ENCODE measurements at places on chromosomes 16 and 17.

DNA sequence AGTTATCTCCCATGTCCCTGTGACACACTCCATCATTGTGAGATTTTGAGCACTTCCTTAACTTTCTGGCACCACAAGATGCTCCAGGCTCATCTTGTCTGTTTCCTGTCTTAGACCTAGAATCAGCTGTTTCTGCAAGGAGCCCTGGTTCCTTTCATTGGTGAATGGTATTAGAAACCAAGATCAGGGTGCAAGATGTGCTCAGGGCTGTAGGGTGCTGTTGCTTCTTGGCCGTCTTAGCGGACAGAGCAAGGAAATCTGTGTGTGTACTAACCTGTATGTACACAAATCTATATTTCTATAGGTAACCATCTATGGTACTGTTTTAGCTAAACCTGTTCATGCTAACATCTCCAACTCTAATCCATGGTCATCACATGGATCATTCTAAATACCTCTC is 8.1 kb upstream of the PRM1 start:
- DNase-seq = no peak

GRCh38 chr16:82655072-82655714 is 28.4 kb downstream of the CDH13 start:
- no peak for DNase-seq

DNA sequence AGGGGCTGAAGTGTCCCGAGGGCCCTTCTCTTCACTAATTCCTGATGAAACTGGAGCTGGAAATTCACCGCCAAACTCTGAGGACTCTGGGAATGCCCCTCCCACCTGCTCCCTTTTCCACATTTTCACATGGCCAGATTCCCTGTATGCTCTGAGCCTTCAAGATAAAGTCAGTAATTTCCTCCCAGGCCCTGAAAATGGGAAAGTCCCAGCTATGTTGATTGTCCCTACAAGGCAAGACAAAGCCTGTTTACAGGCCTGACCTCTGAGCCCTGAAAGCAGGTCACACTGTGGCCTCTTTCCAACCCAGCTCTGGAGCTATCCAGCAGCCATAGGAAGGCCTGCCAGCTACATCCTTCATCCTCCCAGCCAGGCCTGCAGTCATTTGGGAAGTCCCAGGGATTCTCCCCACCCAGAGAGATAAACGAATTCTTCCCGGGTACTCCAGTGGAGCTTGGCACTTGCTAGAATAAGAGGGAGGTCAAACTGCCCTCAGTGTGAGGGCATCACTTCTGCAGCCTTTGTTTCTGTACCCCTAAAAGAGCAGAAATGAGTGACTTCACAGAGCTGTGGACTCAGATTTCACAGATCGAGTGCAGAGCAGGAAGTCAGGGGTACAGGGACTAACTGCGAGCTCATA is 19.6 kb upstream of the CCL2 start:
- DNase-seq = no peak

DNA sequence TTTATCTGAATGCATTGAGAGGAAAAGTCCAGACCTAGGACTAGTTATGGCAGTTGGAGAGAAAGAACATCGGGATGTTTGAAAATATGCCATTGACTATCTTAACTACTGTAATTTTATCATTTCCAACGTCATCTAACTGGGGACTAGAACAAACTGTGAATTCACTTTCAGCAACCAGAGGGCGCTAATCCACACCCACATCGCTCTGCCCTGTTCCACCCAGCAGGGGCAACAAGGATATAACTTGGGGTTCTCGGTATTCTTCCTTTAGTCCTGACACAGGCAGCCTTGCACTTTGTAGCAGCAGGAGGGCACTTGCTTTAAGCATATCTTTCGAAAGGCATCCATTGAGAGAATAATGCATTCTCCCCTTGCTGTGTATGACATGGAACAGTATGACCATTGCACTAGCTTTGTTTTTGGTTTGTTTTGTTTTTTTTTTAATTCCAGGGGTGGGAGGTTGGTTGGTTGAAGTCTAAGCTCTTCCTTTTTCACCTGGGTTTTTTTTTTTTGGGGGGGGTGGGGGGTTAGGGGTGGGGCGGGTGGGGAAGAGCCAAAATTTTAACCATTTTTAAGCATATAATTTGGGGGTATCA is 31.5 kb downstream of the SIAH1 start:
- peak; percentile 71 for DNase-seq

- DNase-seq = no peak
These were observed 142.5 kb upstream of the ELAC2 start for GRCh38 chr17:13160296-13160695.

DNA sequence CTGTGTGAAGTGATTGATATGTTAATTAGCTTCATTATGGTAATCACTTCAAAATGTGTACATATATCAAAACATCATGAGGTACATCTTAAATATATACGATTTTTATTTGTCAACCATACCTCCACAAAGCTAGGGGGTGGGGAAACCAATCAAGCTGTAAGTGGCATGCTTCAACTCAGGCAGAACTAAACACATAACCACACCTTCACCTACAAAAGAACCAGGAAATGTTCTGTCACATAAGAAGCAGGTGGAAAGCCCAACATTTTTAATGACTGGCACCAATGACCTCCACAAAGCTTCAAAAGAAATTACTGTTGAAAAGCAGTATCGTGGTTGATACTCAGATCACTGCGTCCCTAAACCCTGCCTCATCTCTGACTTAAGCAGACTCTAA is 867.7 kb upstream of the EEF2KMT start:
- DNase-seq = no peak

DNA sequence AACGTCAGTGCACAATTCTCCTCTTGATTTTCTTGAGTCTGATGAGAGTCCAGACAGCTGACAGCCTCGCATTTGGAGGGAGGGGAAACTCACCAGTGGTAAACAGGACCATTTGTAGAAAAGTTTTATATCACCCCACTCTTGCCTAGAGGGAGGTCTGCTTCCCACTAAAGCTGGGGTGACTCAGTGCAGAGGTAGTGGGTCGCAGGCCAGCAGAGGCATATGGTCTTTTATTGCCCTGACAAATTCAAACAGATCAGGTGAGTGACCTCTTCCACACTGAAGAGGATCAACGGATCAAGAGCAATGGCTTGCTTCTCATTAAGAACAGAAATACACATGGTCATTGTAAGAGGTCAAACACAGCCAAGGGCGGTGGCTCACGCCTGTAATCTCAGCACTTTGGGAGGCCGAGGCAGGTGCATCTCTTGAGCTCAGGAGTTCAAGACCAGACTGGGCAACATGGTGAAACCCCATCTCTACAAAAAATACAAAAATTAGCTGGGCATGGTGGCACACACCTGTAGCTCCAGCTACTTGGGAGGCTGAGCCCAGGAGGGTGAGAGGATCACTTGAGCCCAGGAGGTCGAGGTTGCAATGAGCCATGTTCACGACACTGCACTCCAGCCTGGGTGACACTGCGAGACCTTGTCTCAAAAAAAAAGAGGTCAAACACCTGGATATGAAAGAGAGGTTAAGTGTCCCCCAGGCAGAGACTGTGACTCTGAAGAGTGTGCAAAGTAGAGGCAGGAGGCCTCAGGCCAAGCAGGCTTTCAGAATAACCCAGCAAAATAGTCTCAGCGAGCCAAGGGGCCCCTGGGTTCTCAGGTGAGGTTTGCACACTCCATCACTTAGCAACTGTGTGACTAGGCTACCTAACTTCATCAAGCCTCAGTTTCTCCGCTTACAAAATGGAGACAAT is 56.5 kb upstream of the ERN1 start:
- no peak for DNase-seq

DNA sequence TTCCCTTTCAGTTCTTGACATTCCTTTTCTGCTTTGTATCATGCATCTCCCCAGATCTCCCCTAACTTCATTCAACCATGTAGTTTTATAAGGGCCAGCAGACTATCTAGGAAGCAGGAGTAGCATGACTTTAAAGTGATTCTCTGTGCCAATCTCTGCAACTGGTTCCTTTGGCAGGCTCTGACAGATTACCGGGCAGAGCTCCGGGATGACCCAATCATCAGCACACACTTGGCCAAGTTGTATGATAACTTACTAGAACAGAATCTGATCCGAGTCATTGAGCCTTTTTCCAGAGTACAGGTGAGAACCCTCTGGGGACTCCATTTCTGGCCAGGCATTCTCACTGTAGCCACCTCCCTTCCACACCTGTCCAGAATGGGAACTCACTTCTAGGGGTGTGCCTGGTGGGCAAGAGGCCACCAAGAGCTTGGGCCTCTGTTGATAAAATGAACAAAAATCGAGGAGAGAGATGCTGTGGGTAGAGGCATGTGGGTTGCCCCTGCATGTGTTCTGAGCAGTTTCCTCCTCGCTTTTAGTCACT is 7.6 kb upstream of the CDK5R1 start:
- no peak for DNase-seq

GRCh38 chr16:1211451-1212268 is 13.4 kb downstream of the TPSG1 start:
- no peak for DNase-seq

DNA sequence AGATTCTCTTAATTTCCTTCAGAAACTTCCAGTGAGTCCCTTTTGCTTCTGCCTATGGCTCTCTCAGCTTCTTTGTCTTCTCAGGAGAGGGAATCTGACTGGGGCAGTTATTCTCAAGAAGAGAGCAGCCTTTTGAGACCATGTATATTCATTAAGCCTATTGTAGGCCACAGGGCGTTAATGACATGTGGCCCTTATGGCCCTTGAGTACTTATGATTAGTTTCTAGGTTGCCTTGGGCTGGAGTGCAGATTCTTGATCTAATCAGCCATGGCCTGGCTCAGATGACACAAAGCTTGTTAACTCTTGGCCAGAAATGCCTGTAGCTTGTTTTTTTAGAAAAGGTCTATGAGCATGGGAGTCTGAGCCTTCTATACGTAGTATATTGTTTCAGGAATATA is 17.4 kb downstream of the MFSD11 start:
- no peak for DNase-seq

DNA sequence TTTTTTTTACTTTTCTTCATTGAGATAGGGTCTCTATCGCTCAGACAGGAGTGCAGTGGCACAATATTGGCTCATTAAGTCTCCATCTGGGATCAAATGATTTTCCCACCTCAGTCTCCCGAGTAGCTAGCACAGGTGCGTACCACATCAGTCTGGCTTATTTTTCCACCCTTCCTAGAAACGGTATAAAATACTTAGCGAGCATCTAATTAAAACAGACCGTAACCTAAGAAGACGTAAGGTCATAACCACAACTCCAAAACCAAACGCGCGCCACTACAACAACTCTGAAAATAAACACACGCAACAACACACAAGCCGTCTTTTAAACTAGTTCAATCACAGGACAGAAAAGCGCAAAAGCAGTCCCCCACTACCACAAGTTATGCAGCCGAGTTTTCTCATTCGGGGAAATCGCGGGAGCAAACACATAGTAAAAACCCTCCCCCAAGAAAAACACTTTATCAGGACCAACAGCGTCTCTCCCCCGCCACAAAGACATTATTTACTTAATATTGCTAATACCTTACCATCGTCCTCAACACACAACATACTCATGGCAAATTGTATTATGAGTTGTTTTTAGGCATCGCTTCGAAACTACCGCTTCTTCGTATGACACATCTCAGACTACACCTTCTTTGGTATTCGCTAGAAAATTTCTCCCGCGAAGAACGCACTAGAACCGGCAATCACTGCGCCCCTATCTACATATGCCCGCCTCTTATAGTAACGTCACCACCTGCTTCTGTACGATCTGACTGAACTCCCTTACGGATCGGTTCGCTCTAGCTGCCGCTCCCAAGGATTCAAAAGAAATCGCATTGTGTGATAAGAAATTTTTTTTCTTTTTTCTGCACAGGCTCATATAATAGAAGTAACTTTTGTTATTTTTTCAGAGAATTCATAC is 32.8 kb downstream of the TEX14 start:
- DNase-seq = peak; percentile 92

DNA sequence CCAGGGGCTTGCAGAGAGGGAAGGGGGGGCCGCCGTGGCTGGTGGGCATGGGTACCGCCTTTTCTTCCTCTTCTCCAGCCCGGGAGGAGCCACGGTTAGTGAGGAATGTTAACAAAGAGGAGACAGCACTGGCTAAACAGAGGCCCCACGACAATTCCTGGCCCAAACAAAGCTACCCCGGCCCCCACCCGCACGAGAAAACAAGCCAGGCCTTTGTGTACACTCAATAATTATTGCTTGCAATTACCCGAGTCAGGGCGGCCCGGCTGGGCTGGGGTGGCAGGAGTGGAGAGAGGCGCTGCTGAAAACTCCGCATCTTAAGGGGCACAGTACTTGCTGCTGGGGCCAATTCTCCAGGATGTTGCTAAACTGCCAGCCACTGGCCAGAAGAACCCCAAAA is 56.4 kb downstream of the IRX5 start:
- DNase-seq = no peak

DNA sequence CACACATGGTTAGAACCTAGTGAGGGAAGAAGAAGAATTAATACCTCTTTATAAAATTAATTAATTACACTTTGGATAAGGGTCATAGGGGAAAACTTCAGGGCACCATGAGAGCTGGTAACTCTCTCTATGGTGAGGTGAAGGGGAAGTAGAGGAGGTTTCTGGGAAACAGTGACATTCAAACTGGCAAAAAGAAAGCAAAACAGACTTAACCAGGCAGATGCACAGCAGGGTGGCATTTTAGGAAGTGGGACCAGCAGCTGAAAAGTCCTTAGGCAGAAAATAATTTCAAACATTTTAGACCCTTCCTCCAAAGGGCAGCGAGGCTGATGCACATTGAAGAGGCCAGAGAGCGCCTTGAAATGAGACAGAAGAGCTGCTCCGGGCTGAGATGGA is 157.8 kb downstream of the CDH13 start:
- no peak for DNase-seq

- no peak for DNase-seq
These were observed 3.8 kb downstream of the G6PC3 start for GRCh38 chr17:44074231-44074910.

DNA sequence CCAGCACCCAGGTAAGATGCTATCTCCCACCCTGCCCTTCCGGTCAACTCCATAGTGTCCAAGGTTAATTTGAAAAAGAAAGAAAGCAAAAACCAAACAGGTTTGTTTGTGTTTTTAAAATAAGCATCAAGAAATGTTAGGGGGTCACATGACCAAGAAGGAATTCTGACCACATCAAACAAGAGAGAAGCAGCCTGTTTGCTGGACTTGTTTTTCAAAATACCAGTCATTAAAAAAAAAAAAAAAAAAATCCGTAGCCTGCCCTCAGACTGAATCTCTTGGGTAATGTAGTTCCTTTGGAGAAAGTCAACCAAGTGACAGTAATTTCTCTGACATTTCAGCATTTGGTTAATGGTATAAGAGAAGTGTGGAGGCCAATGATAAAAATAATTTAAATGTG is 38.4 kb downstream of the HNF1B start:
- no peak for DNase-seq

DNA sequence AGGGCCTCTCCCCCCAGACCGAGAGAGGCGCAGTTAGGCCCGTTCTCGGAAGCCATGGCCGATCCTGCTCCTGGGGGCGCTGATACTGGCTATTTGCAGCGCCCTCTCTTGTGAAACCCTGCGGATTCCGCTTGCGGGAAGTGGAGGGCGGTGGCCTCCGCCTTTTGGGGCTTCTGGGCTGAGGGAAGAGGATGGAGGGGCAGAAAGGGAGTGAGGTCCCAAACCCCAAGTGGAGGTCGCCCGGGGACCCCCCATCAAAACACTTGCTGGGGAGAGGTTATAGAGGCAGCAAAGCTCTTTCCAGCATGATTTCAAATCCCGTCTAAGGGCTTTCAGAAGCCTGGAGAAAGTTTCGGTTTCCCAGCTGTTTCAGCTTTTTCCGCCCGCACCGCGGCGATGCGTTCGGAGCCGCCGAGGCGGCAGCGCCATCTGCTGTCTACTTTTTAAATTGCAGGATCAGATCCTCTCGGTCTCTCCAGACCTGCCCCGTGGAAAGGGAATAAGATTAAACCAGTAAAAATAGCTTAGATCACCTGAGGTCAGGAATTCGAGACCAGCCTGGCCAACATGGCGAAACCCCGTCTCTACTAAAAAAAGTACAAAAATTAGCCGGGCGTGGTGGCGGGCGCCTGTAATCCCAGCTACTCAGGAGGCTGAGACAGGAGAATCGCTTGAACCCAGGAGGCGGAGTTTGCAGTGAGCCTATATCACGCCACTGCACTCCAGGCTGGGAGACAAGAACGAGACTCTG is 15.8 kb downstream of the SNX20 start:
- peak; percentile 60 for DNase-seq
